ENCODE measurements at places on chromosomes 11 and 22.

GRCh38 chr22:49308300-49308699 lies 519.4 kb downstream of the BRD1 start:
- no peak for DNase-seq

- no peak for DNase-seq
These were observed 11.8 kb downstream of the UPB1 start for GRCh38 chr22:24506802-24507438.

GRCh38 chr11:96037405-96037949 lies 113.6 kb upstream of the MTMR2 start:
- no peak for DNase-seq

DNA sequence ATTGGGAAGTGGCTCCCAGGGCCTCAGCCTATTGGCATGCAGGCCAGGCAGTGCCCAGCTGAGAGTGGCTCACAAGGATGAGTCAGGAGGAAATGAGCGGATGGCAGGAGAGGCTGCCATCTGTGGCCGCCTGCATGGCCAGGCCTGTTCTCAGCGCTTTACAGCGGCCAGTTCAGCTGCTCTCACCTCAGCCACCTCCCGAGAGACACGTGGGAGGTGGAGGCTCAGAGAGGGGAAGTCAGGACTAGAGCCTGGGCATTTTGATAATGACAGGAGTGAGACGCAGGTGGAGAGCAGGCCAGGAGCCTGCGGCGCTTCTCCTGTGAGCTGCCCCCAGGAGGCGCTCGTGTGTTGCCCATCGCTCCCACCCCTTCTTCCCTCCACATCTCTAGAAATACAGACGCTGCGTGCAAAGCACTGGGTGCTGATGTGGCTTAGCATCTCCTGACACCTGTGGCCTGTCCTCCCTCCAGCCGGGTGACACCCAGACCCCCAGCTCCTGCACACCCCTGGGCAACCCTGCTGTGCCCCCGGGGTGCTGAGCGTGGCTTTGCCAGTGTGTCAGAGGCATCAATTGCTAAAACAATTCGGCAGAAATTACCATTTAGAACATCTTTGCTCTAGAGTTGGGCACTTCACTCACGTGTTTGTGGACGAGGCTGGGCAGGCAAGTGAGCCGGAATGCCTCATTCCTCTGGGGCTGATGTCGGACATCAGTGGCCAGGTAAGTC lies 21.4 kb upstream of the PANX2 start:
- DNase-seq, result peak; percentile 43

GRCh38 chr11:134455516-134455915 lies 43.5 kb upstream of the B3GAT1 start:
- no peak for DNase-seq

DNA sequence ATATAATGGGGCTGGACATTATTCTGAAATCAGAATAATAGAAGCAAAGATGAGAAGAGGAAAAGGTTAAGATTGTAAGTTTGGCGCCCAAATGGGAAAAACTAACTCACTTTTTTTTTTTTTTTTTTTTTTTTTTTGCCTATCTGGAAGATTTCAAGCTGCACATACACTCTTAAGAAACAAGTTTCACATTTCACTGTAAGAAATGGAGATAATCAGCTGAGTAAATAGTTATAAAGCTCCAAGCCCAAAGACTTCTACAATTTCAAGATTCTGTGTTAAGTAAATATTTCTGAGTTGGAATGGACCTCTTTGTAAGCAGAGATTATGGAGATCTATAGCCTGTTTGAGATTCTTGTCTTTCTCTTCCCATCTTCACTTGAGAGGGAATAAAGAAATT lies 140.0 kb downstream of the SLC17A6 start:
- no peak for DNase-seq

GRCh38 chr11:73971175-73971719 lies 11.4 kb downstream of the UCP2 start:
- no peak for DNase-seq

DNA sequence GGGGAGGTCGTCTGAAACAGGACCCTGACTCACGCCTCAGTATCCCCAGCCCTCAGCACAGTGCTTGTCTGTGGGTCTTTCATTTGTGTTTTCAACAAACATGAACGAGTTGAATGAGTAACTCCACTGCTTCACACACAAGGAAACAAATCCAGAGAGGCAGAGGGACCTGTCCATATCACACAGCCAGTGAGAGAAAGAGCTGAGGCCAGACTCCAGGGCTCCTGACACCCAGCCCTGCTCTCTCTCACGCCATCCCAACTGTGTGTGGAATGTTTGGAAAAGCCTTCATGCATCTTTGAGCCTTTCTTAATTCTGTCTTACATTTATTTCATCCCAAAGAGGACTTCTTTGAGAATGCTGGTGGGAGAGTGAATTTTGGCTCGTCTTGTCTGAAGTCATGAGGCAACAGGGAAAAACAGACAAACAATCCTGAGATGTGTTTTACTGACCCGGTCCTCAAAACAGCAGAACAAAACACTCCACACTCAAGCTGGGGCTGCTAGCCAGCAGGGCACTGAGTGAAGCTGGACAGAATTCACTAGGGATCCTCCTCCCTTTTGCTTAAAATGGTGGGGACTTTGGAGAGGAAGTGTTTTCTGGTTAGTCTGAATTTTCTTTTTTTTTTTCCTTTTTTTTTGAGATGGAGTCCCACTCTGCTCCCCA lies 19.7 kb upstream of the ALG8 start:
- no peak for DNase-seq

GRCh38 chr11:112403432-112403831 lies 142.8 kb upstream of the PLET1 start:
- DNase-seq, result no peak

DNA sequence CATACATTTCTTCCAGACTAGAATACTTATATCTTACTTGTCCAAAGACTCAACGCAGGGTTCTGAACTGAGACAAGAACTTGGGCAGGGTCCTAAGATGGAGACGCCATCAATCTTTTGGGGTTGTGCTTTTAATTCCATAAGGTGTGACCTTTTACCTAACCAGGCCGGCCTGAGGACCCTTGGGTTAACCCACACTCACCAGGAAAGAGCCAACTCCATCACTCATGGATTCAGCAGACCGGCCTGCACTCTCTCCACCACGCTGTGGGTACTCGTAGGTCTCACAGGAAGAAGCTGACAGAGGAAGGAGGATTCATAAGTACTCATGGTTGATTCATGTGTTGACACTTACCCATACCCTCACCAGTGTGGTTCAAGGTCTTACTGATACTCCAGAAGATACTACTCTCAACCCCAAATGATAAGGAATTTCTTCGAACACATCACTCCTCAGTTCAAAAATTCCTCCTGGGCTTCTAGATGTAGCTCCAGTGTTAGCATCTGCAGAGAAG lies 36.2 kb downstream of the USP35 start:
- no peak for DNase-seq

DNA sequence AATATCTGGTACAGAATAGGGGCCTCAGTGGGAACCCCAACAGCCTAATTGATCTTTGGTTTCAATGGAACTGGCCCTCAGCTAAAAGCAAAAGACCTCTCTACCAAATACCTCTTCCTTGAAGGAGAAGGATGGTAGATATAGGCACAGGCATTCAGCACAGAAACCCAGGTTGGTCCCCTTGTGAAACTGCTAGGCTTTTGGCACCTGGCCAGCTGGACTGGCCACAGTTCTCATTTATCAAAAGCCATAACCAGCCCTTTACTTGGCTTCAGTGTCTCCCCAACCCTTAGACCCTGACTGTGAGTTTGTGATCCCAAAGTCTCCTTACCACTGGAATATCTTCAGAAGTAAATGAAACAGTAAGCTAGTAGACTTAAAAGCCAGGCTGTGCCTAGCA lies 152.9 kb downstream of the TENM4 start:
- no peak for DNase-seq

- DNase-seq, result no peak
These were observed 41.9 kb downstream of the APOL1 start for GRCh38 chr22:36294801-36295200.

- DNase-seq, result no peak
These were observed 2.0 kb upstream of the TNRC6B start for GRCh38 chr22:40175611-40176244.

DNA sequence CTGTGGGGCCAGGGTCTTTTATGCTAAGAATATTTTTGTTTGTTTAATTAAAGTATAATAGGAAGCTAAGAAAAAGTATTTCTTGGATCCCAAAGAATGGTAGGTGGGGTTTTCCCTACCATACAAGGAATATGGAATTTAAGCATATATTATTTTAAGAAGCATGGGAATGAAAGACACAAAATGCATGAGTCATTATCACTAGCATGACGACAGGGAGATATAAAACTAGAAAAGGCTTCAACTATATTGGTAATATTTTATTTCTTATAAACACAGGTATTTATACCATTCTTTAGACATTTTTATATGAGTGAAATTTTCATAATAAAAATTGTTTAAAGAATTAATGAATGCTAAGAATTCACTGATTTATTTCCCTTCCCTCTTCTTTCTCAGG lies 39.3 kb upstream of the SOX6 start:
- DNase-seq, result no peak

DNA sequence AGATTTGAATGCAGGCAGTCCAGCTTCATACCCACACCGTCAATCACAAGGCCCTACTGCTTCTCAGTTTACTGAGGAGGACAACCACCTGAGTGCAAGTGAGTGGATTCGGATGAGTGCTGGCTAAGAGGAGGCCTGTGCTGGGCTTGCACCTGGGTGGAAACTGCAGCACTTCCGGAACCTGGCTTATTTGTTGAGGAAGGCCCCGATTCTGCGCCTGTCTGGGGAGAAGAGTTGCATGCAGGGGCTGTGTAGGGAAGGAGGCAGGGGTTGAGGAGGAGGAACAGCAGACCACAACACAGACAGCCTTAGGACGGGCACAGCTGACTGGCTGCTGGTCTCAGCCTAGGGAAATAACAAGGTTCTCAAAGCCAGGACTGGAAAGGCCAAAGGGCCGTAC lies 20.8 kb downstream of the ABTB2 start:
- DNase-seq, result no peak

DNA sequence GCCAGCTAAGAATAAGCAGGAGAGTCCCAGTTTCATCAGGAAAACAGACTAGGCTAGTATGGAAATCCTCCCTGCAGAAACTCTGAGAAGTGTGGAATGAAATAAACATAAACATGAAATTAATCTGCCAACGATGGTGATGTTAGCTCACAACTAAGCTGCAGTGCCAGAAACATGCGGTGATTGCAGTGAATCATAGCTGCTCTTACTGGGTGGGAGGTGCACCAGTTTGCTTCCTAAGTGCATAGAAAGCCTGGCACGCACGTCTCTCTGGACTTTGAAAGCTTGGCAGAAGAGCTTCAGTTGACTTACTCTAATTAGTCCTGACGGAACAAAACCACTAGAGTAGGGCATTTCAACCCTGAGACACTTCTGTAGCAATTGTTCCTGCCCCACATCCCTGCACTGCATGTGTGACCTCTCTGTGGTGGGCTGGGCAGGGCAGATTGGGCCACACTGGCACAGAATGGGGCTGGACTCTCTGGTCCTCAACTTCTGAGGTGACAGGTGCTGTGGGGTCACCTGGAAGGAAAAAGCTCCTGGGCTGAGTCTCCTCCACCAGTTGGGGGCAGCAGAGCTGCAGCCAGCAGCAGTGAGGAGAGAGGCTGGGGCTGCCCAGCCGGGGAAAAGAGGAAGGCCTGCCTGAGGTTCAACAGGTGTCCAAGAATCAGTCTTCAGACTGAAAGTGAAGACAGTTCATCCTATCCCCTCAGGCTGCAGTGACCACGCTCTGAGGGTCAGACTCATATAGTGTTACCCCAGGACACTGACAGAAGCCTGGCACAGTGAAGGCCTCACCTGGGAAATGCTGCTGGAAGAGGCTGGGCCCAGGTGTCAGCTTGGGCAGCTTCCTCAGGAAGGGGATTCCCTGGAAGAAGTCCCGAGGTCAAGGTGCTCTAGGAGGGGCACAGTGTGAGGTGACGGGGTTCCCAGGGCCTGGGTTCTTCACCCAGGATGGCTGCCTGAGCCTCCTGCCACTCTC lies 40.5 kb downstream of the GGTLC2 start:
- DNase-seq, result no peak

- no peak for DNase-seq
These were observed 70.0 kb upstream of the FAT3 start for GRCh38 chr11:92154611-92155010.

DNA sequence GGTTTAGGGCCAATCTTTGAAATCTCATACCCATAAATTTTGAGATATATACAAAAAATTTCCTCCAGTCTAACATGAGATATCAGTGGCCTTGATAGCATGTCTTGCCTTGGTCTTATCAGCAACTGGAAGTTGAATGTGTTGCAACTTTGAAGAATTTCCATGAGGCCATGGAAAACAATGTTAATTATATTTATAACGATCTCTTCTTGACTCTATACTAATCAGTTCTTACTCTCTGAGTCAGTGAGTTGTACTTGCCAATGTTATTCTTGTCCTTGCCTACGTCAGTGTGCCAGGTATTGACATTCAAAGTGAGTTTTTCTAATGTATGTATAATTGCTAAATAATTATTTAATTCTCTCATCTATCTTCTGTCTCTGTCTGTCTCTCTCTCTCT lies 535.1 kb downstream of the KCNA4 start:
- DNase-seq, result no peak

DNA sequence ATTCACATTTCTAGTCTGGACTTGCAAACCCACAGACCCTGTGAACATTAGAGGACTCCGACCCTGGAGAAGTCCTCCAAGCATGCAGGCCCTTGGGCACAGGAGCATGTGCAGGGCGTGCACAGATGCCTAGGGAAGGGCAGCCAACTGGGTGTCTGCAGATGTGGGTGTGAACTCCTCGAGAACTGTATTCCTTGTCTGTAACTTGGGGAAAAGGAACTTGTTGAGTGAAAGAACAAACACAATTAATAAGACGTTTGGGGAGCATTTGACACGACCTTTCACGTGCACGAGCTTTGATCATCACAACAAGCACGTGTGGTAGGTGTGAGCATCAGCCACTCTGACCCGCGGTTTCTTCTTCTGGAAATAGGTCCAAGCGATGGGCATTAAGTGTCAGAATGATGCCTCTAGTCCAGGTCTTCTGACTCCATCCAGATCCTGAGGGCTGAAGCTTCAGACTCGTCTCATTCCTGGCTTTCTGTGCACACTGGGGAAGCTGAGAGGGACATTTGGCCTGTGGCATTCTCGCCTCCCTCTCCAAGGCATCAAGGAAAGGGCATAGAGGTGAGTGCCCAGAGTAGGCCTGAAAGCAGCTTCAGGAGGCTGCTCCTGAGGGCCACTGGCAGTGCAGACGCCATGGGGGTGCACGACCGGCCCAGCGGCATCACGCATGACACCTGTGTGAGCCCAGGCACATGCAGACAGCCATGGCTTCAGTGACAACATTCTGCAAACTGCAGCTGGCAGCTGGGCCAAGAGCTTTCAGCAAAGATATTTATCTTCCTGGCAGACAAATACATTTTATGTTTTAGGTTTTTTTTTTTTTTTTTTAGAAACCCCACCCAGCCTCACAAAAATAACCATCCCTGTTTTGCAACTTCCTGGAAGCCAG lies 32.5 kb downstream of the ALX4 start:
- DNase-seq, result no peak

DNA sequence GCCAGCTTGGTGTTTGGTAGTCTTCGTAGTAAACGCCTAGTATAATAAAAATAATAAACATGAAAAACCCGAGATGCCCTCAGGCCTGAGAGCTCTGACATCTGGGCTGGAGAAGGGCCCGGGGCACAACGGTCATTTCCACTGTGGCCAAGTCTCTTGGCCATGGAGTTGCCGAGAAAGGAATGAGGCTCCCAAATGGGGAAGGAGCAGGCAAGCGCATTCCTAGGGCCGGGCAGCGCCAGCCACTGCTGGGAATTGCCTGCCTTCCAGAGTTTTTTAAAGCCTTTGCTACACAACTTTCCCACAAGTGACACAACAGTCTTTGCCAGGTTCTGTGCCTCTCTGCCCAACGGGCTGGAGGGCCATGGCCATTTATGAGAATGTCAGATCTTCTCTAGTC lies 103.4 kb downstream of the NAV2 start:
- DNase-seq, result no peak
